ENCODE measurements at places on chromosomes 11 and 22.

GRCh38 chr11:16392616-16393015, 36.3 kb upstream of the SOX6 start:
- no peak for DNase-seq

- peak; percentile 63 for DNase-seq
Observed at GRCh38 chr11:45021692-45022141, 71.0 kb upstream of the TP53I11 start.

GRCh38 chr11:126592496-126593410, 237.3 kb downstream of the ST3GAL4 start:
- DNase-seq, result no peak

GRCh38 chr11:65720211-65720934, at the start of gene RNASEH2C:
Gene RNASEH2C (minus strand): TSS chr11:65720798. CDS start chr11:65720758, 40 bp downstream.
- peak; percentile 88 for DNase-seq

- no peak for DNase-seq
Observed at GRCh38 chr11:62556875-62557631, 10.4 kb upstream of the AHNAK start.

DNA sequence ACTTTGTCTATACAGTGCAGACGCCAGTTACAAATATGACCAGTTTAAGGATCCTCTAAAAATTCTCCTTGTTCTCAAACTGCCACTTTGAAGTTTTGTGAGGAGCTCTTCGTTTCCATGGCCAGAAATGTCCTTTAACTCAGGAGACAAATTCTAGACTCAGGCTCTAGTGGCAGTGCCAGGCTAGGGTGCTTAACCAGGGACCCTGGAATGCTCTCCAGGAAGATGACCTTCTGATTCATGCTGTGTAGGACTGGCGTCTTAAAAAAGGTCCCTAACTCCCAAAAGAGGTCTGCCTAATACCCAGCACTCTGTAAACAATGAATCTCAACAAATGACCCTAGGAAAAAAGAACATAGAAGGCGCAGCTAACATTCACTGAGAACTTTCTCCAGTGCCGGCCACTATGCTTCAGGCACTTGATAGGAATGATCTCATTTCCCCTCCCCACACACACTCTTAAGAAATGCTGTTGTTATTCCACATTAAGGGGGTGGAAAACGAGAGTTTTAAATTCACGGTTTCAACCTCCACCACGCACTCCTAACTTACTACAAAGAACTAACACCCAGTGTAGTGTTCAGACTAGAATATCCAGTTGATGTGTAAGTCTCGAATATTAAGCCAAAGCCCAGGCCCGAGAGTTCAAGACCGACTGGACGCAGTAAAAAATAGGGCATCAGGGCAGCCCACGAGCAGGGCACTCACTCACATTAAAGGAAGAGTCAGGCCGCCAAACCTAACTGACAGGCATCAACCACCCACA, 747 bp downstream of the NXF1 start:
- no peak for DNase-seq

DNA sequence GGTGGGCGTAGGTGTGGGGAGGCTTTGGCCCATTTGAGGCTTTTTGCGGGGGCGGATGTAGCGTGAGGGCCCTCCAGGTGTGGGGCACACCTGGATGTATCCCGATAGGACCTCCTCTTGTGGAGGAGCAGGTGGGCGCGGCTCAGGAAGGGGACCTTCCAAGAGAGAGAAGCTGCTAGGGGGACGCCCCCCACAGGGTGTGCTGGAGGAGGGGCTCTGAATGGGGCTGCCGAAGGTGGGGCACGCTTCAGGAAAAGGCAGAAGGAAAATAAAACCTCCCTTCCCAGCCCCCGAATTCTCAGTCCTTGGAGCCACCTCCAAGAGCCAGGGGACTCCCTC, 621 bp downstream of the SGSM1 start:
- DNase-seq, result no peak

- no peak for DNase-seq
Observed at GRCh38 chr11:87966216-87966615, 209.0 kb downstream of the RAB38 start.

DNA sequence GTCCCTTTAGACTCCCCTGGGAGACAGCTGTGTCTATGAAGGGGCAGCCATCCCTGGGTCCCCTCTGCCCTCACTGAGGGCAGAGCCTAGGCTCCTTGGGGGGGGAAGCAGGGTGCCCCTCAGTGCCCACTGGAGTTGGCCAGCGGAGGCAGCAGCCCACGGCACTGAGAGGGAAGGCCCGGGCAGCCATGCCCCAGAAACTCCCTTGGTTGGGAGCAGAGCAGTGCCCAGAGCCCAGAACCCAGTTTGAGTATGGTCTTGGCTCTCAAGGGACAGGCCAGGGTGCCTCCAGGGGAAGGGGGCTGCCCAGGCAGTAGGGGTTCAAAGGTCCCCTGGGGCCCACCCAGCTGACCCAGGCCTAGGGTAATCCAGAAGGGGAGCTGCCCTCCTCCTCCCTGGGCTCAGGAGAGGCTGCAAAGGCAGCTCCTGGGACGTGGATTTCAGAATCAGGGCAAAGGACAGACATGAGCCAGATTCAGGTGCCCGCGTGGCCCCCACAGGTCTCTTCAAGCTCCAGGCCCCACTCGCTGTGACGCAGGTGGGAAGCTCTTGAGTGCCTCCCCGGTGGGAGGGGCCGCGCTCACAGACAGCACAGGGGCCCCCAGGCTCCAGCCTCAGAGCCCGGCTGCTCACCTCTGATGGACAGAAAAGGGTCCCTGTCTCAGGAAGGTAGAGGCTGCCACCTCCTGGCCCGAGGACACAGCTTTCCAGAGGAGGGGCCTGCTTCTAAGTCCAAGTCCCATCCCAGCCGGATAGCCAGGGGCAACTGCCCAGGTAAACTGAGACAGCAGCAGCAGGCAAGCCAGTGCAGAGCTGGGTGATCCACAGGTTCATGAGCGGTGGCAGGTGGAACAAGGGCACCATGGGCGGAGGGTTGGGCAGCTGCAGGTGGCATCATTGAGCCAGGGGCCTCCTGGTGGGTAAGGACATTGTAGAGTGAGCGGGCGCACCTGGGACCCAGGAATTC, 2.6 kb downstream of the C11orf21 start:
- DNase-seq, result peak; percentile 54

GRCh38 chr11:21446939-21447590, 745.8 kb upstream of the ANO5 start:
- no peak for DNase-seq

DNA sequence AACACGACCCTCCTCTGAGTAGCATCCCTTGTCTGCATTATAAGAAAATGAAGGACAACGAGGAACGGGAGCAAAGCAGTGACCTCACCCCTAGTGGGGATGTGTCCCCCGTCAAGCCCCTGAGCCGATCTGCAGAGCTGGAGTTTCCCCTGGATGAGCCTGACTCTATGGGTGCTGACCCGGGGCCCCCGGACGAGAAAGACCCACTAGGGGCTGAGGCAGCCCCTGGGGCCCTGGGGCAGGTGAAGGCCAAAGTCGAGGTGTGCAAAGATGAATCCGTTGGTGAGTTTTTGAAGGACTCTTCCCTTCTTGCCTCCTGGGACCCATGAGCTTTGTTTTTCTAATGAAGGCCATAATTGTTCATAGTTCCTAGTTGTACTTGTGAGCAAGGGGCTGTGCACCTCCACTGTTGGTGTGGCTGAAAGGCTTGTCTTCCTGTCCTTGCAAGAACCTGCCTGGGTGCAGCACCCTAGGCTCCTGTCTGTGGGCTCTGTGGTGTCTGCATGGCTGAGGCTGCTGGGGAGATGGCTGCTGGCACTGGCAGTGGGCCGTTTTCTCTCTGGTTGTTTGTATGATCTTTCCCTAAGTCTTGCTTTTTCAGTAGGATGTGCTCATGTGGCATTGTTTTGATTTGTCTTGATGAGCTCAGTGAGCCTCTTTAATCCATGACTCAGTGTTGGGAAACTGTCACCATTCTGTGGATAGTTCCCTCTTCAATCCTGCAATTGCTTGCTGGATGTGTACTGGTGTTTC, 10.1 kb downstream of the DGCR8 start:
- no peak for DNase-seq

DNA sequence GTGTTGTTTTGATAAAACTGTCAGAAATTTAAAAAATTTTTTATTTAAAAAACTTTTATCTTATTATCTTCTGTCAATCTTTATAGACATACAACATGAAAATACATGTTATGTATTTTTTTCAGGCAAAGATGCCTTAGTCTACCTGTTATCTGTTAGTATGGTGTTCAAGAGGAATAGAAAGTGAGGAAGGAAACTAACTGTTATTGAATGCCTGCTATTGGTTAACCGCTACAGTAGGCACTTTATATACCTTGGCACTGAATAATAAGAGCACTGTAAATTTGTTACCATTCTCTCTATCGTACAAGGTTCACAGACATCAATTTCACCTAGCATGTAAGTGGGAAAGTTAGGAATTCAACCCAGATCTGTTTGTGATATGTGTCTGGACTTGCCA, 272.1 kb upstream of the CCDC90B start:
- DNase-seq, result no peak

DNA sequence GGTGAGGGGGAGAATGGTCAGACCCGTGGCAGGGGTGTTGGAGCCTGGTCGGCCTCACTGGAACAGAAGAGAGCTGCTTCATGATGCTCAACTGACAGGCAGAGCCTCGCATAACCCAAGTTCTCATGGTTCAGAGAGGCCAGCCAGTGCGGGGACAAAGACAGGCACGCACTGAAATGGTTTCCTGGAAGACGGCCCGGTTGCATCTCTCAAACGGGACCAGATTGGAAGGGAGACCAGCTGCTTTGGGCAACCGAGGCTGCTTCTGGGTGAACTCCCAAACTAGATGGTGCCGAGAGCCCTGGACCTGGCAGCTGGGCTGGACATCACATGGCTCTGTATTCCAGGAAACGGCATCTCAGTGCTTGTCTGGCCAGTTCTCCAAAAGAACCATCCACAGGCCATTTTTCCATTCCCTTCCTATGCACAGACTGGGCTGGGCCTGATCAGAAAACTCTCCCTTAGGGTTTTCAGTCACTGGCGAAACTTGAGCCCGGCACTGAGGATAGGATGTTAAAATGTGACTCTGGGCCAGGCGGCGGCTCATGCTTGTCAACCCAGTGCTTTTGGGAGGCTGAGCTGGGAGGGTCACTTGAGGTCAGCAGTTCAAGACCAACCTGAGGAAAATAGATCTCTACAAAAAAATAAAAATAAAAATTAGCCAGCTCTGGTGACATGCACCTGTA, 80.1 kb upstream of the PRODH start:
- no peak for DNase-seq

DNA sequence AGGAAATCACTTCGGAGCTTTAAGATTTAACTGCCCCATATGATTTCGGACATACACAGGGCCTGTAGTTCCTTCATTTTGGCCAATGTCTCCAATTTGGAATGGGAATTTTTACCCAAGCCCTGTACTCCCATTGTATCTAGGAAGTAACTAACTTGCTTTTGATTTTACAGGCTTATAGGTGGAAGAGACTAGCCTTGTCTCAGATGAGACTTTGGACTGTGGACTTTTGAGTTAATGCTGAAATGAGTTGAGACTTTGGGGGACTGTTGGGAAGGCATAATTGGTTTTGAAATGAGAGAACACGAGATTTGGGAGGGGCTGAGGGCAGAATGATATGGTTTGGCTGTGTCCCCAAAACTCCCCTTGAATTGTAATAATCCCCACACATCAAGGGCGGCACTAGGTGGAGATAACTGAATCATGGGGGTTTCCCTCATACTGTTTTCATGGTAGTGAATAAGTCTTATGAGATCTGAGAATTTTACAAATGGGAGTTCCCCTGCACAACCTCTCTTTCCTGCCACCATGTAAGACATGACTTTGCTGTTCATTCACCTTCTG, 130.5 kb downstream of the LARGE1 start:
- DNase-seq, result no peak

DNA sequence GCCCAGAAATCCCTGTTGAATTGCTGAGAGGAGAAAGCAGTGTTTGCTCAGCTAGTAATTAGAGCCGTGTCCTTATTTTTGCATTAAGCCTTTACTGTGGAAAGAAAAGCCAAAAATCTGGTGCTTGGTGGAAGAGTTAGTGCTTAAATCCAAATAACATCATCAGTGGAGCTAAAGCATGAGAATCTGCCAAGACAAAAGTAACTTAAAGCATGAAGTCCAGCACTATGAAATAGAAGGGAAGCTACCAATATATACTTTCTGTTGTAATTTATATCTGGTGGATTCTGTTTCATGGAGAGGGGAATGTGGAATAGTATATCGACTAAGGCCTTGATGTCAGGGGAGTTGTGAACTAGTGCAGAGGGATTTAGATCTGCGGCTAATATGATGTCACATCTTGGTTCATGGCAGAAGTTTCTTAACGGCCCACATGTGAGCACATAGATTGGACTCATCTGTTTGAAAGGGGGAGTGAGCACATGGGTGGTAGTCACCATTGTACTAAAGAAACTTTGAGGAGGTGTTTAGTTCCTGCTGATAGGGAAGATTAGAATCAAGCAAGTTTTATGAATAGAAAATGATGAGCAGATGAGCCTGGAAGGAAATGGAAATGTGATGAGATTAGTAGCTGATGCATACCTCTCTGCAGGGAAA, 224.4 kb upstream of the MTNR1B start:
- no peak for DNase-seq

- no peak for DNase-seq
Observed at GRCh38 chr11:17635551-17635938, 83.8 kb upstream of the MYOD1 start.

DNA sequence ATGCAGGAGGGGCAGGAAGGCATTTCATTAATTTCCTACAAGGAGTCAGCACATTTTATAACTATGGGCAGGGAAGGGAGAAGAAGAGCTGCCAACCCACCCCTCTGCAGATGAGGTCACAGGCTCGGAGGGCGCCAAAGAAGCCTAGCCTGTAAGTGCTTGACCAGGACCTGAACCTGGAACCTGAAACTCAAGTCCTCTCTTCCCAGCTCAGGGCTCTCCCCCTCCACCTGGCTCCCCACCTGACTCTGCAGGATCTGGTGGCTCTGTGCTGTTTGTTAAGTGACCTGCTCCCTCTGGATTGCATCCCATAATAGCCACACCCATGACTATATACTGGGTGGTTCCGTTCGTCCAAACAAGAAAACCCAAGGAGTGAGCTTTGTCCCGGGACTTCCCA, 27.3 kb downstream of the SCGB1A1 start:
- DNase-seq, result no peak
